ENCODE measurements at places on chromosomes 7 and 10.
A peak's percentile ranks its signal among the peaks of the same experiment; 100 is the strongest.

- DNase-seq, result no peak
These were observed 22.4 kb upstream of the RELN start for GRCh38 chr7:104011829-104012228.

GRCh38 chr10:72367301-72367960, 12.7 kb upstream of the DNAJB12 start:
- DNase-seq, result no peak

GRCh38 chr7:115789901-115790300, 240.7 kb downstream of the TFEC start:
- DNase-seq, result no peak

GRCh38 chr10:116774728-116775151, 32.4 kb upstream of the HSPA12A start:
- no peak for DNase-seq

- DNase-seq, result no peak
These were observed 24.2 kb downstream of the ITGB8 start for GRCh38 chr7:20354610-20355528.

- DNase-seq, result peak; percentile 43
These were observed 9.6 kb downstream of the KLHDC10 start for GRCh38 chr7:130079846-130080394.

GRCh38 chr10:122093076-122093475, 104.1 kb downstream of the TACC2 start:
- no peak for DNase-seq

- no peak for DNase-seq
These were observed 136.0 kb upstream of the TCF7L2 start for GRCh38 chr10:112813866-112814591.
